ENCODE measurements at places on chromosomes 2 and 18.

DNA sequence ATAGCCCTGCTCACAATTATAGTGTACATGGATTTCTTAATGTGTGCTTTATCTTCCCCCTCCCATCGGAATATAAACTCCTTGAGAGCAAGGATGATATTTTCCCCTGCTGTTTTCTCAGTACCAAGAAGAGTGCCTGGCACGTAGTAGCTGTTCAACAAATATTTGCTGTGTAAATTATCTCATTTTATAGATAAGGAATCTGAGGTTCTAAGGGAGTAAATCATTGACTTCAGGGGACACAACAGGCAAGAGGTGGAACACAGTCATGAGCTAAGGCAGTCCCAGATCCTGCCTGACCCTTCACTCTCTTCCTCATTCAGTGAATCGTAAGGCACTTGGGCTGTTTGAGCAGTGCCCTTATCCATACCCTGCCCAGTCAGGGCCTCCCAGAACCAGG, 187.3 kb upstream of the TNP1 start:
- H3K4me3 ChIP-seq = no peak overlapping the region
- H3K27me3 ChIP-seq = peaks cover 12% of the 10 kb centered on the region
- H3K36me3 ChIP-seq = no peaks in the 10 kb centered on the region
- no peak overlapping the region for H3K27ac ChIP-seq
- H3K4me1 ChIP-seq = no peaks in the 10 kb centered on the region
- no peak for DNase-seq

- H3K4me3 ChIP-seq = no peak overlapping the region
- no peaks in the 10 kb centered on the region for H3K36me3 ChIP-seq
- DNase-seq = no peak
- H3K27me3 ChIP-seq = no peaks in the 10 kb centered on the region
- H3K27ac ChIP-seq = no peak overlapping the region
These were observed 427.1 kb downstream of the RND3 start for GRCh38 chr2:150060341-150060740.

DNA sequence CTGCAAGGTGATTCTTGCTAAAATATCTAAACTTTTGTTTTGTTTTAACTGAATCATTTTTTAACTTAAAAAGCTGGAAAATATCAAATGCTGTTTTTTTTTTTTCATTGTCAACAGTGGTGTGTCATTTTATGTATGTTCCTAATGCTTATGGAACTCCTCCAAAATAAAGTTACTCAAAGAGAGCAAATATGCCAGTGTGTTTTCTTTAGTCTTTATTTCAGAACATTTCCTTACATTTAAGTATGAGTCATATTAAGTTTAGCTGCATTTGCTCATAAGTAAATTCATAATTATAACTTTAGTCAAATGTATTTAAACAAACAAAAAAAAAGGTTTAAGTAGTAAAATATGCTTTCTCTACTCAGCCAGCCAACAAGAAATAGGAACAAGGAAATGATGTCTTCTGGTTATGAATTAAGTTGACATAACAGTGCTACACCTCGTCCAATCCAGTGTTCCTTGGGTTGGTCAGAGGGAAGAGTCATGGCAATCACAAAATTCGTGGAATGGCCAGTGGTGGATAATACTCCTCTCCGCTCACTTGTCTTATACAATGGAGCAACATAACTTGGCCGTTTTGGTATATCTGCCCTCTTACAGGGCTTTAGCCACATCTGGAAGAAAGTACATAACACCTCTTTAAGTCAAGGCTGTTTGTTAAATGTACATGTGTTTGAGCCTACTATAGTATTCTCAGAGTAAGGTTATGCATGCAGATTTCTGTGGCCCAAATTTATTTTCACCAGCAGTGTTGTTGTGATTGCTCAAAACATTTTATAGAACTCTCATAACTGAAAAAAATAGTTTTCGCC, 80.7 kb downstream of the SLC39A10 start:
- H3K4me1 ChIP-seq = no peaks in the 10 kb centered on the region
- no peak overlapping the region for H3K4me3 ChIP-seq
- H3K36me3 ChIP-seq = peaks cover 35% of the 10 kb centered on the region
- DNase-seq = no peak
- H3K27me3 ChIP-seq = no peaks in the 10 kb centered on the region

- H3K4me3 ChIP-seq = no peak overlapping the region
- no peak overlapping the region for H3K27ac ChIP-seq
- no peaks in the 10 kb centered on the region for H3K4me1 ChIP-seq
- DNase-seq = no peak
These were observed 238.5 kb upstream of the FANCL start for GRCh38 chr2:58479535-58480140.

- H3K36me3 ChIP-seq = peaks cover 29% of the 10 kb centered on the region
- H3K27me3 ChIP-seq = no peaks in the 10 kb centered on the region
- DNase-seq = peak; percentile 31
These were observed 226.0 kb downstream of the FAM210A start for GRCh38 chr18:13500227-13500865.

DNA sequence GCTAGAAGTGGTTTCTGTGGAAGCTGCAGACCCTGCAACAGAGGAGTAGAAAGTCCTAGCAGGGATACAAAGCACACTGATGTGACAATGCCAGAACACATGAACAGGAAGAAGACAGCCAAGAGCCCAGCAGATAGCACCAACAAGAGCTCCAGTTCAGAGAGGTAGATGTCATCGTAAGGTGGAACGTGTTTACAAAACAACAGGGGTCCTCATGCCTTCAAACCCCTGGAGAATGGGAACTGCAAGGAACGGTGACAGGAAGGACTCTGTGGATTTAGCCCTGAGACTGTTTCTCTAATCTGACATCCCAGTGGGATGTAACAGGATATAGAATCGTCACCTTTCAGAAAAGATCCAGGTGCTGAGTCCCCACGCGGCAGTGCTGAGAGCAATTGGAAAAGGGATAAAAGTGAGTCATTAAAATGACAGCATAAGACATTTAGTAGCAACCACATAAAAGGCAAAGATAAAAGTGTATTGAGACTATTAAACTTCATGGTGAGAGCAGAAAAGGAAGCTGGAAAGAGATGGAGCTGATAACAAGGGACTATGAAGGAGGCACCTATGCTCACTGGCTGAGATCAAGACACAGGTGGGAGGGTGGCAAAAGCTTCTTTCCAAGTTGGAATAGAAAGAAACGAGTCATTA, 195.2 kb downstream of the FBXO15 start:
- peaks cover 6% of the 10 kb centered on the region for H3K4me1 ChIP-seq
- H3K36me3 ChIP-seq = no peaks in the 10 kb centered on the region
- H3K27ac ChIP-seq = no peak overlapping the region
- DNase-seq = no peak
- H3K4me3 ChIP-seq = no peak overlapping the region

GRCh38 chr18:49015886-49016647, 65.3 kb upstream of the SMAD7 start:
- no peak for DNase-seq
- H3K27me3 ChIP-seq = no peaks in the 10 kb centered on the region
- no peaks in the 10 kb centered on the region for H3K4me1 ChIP-seq

- no peak overlapping the region for H3K4me3 ChIP-seq
- peaks cover 10% of the 10 kb centered on the region for H3K4me1 ChIP-seq
These were observed 94.9 kb downstream of the MBD2 start for GRCh38 chr18:54129448-54130067.

DNA sequence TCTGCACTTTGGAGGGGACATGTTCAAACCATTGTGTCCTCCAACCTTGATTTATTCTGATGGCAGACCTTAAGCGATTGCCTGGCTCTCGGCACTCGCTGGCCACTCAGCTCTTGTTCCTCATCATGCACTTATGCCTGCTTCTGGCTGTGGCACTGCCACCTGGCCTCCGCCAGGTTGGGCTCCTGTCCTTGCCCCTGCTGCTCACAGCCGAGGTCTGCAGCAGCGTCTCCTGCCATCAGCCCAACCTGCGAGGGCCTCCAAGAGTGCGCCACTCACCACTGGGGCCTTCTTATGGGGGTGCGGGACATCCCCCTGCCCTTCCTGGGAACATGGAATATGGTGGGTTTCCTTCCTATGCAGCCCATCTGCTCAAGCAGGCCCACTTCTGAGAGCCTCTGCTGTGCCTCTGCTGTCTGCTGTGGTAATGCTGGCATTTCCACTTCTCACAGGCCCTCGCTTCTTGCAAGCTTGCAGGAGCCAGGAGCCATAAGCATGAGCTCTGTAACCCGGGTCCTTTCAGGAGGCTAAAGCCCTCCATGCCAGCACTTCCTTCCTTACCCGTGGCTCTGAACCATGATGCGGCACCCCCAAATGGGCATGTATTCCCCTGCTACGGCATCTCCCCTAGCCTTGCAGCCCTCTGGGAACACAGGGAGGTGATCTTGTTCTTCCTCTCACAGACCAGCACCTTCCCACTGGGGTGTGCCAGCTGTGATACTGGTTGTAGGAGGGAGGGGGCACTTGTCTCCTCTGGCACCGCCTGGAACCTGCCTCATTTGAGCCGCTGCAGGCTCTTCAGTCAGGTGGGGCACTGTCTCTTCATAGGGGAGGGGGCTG, 58.6 kb upstream of the HS6ST1 start:
- H3K4me3 ChIP-seq = no peak overlapping the region
- no peaks in the 10 kb centered on the region for H3K36me3 ChIP-seq
- no peaks in the 10 kb centered on the region for H3K27me3 ChIP-seq

GRCh38 chr2:173991856-173992588, 26.8 kb upstream of the SP3 start:
- no peak overlapping the region for H3K27ac ChIP-seq
- peaks cover 3% of the 10 kb centered on the region for H3K27me3 ChIP-seq
- no peak overlapping the region for H3K4me3 ChIP-seq

All from activated CD4-positive, alpha-beta T cell treated with anti-CD3 and anti-CD28 coated beads for 36 hours (primary cell).